ENCODE measurements at places on chromosomes 3 and 15. TPM values are rescaled to one million over a fixed set of nuclear protein-coding genes. Genes with fewer than 3 reads are reported as not detected.

GRCh38 chr15:73984208-73984979, 7.7 kb downstream of the STOML1 start:
- no peak for DNase-seq

- no peak for DNase-seq
Measured at GRCh38 chr15:96037584-96037983, 292.9 kb upstream of the NR2F2 start.

DNA sequence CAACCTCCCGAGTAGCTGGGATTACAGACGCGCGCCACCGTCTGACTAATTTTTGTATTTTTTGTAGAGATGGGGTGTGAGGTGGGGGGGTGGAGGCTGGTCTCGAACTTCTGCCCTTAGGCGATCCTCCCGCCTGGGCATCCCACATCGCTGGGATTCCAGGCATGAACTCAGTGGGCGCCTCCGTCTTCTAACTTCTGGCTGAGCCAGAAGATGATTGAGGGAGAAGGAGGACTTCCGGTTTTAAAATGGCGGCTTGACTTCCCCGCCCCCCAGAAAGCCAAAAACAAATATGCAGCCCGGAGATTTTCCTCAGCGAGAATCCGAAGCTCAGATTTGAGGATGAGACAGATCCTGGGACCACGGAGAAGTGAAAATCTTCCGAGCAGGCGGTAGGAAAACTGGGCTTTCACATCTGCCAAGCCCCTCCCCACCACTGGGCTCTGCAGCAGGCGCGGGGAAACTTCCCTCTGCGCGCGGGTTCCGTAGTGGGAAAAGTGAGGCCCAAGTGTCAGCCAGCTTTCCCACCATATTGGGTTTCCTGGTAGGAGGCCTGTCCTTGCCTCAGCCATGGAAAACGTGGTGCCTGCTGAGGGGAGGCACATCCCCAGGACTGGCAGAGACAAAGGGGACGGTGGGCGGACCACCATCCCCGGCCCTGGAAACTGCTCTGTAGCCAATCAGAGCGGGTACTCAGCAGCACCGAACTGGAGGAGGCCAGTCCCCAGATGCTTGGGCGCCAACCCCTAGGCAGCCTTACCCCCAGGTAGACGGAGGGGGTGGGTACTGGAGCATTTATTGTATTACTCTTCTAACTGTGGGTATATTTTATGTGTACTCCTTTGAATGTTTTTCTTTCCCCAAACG, 17.3 kb downstream of the CHST14 start:
- no peak for DNase-seq

GRCh38 chr3:190840146-190840545, 22.3 kb downstream of the GMNC start:
- DNase-seq = no peak

GRCh38 chr15:31870328-31871165, 159.8 kb upstream of the CHRNA7 start:
- DNase-seq = peak; percentile 63

DNA sequence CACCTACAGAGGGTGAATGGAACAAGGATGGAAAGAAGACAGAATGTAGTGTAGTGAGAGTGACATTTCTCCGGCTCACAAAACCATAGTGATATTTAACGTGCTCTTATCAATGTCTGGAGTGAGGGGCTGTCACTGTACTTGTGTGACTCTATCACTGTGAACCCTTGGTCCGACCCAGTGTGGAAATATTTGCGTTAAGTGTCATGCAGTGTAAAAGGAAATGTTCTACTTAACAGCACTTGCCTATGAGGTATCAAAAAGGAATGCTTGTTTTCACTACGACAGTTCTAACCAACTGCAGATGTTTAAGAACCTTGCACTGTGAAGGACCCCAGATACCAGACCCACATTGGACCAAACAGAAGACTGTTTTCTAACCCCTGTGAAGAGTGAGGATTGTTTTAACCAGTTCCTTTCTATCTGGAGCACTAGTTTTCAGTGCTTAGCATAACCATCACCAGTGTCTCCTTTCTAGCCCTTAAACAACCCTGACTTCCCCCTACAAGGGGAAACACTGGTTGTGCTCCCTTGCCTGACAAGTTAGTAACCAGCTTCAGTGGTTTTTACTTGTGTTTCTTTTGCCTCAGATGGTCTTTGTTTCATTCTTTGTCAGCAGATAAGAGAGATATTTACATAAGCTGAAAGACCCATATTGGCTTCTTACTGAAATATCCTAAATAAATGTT, 144.7 kb upstream of the ABHD17C start:
- no peak for DNase-seq

- DNase-seq = no peak
Measured at GRCh38 chr15:63530752-63531299, 26.4 kb downstream of the USP3 start.

DNA sequence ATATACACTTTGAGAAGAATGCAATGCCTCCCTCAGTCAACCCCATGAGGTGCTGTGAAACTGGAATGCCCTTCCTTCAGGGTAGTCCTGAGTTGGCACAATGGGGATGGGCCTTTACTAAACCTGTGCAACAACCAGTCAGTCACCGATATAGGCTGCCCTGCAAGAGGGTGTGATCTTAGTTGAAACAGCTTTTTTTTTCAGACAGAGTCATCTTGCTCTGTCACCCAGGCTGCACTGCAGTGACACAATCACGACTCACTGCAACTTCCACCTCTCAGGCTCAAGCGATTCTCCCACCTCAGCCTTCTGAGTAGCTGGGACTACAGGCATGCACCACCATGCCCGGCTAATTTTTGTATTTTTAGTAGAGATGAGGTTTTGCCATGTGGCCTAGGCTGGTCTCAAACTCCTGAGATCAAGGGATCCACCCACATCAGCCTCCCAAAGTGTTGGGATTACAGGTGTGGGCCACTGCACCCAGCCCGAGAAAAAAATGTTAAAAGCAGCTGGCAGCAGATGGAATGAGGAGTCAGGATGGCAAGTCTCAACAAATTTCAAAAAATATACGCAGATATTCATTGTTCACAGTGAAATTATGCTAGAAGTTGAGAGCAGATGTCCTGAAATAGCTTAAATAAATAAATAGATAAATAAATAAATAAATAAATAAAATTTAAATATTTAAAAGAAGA, 31.8 kb downstream of the MYO5A start:
- DNase-seq = no peak

Gene EAF2
- total RNA-seq = 7.5 TPM

Gene GANC
- 30.2 TPM for total RNA-seq

Measured in breast epithelium (tissue), 4 donors.